ENCODE measurements at places on chromosomes 11 and 22.

GRCh38 chr11:43508511-43508918 lies 149.8 kb downstream of the TTC17 start:
- no peak for DNase-seq

DNA sequence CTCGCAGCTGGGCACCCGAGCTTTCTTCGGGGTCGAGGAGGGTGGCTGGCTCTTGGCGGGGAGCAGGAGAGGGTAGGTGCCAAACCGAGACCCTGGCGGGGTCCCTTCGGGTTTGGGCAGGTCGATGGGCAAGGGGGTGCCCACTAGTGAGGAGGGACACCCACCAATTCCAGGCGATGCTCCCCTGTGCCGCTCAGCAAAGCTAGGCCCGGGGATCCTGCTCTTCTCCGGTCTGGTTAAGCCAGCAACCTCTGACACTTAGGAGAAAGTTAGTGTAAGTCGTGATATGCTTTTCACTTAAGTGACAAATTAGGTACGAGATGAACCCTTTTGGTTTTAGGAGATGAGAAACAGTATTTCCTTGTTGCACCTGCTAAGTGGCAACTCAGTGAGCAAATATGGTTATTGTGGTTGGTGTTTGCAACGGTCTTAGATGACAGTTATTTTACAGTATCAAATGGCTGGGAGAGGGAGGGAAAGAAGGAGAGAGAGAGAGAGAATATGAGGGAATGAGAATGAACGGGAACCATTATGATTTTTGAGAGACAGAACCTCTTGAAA lies 565 bp downstream of the NUCB2 start:
- no peak for DNase-seq

GRCh38 chr22:43128928-43129424 lies 14.2 kb downstream of the MCAT start:
- DNase-seq, result no peak

- DNase-seq, result peak; percentile 67
These were observed 49.0 kb upstream of the BIRC3 start for GRCh38 chr11:102268083-102268984.

DNA sequence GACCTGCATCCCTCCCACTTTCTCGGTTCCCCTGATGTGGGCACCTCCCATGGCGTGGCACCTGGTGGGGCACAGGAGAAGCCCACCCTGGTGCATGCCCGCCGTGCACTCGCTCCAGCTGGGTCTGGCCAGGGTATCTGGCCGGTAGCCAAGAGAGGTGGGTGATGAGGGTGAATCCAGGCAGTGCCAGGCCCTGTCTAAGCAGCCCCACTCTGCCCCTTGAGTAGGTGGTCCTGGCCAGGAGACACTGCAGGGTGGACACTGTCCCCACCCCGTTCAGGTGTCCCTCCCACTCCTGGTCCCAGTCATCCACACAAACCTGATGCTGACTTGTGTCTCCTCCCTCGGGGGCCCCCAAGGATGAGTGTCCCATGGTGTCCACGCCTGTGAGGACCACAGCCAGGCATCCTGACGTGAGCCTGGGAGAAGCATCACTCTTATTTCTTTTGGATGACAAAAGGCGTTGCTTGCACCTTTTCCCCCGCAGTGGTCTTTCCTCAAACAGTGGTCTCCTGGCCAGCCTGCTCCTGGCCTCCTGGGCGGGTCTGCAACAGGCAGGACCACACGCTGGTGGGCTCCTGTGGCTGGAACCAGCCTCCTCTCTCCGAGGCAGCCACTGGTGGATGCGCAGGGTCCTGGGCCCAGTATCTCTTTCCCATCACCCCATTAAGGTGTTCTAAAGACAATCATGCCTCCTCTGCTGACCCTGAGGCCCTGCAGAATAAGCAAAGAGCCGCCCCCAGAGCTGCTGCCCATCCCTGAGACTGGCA lies 922.3 kb downstream of the BRD1 start:
- no peak for DNase-seq

GRCh38 chr22:23061471-23062280 lies 8.6 kb upstream of the GNAZ start:
- DNase-seq, result no peak

DNA sequence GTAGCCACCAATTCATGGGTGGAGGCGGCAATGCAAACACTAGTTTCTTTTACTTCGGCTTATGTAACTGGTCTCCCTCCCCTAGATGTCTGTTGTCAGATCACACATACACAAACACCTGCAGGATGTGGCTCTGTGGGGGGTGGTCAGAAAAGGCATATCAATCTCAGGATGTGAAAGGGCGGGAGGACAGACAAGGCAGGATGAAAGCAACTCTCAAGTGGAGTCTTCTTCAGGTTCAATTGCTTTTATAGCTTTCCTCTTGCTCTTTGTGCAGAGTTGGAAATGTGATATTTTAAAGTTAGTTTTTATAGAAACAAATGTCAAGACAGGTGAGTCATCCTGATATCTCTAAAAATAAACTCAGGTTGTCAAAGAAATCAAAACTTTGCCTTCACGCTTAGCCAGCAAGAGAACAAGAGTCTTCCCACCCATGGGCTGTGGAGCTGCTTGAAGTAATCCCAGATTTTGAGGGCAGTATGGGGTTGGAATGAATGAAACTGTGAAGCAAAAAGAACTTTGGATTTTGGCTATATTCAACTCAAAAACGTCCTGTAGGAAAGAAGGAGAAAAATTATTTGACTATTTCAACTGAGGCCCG lies 423.4 kb downstream of the GUCY1A2 start:
- no peak for DNase-seq

- no peak for DNase-seq
These were observed 311.4 kb downstream of the NELL1 start for GRCh38 chr11:20980736-20981135.

GRCh38 chr11:44564670-44565210 lies 723 bp upstream of the CD82 start:
- no peak for DNase-seq

GRCh38 chr22:28365371-28365770 lies 314.3 kb downstream of the TTC28 start:
- no peak for DNase-seq

- DNase-seq, result peak; percentile 47
These were observed at the start of gene TCIRG1 for GRCh38 chr11:68038718-68039525. TSS of gene TCIRG1 (plus strand) at chr11:68039025. CDS start at chr11:68041272, 2,247 bp downstream.

DNA sequence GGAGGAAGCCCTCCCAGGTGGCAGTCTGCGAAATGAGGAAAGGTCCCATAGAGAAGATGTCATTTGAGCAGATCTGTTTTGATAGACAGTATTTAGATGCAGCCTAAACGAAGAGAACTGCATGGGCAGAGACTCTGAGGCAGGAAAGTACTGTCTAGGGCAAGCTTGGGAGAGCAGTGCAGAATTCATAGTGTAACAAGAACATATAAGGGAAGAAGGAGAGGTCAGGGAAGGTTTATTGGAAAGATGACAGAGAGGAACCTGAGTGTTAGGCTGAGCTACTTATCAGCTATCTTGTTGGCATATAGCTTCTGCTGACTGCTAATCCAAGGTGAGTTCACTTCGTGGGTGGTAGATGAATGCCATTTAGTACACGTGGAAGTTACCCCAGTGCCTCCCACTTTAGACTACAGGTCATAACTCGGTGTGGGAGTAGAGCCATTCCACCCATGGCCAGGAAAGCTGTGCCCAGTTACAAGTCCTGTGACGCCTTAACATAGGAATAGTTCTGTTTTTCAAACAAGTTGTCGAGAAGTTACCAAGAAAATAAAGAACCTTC lies 99.5 kb downstream of the DBX1 start:
- no peak for DNase-seq

GRCh38 chr22:24053481-24054226 lies 42.5 kb downstream of the CABIN1 start:
- no peak for DNase-seq

- DNase-seq, result no peak
These were observed 59.6 kb downstream of the FAR1 start for GRCh38 chr11:13728076-13728475.

GRCh38 chr11:65169164-65169641 lies 830 bp upstream of the SPDYC start:
- DNase-seq, result no peak

- no peak for DNase-seq
These were observed 12.4 kb downstream of the PIWIL3 start for GRCh38 chr22:24761888-24762675.

DNA sequence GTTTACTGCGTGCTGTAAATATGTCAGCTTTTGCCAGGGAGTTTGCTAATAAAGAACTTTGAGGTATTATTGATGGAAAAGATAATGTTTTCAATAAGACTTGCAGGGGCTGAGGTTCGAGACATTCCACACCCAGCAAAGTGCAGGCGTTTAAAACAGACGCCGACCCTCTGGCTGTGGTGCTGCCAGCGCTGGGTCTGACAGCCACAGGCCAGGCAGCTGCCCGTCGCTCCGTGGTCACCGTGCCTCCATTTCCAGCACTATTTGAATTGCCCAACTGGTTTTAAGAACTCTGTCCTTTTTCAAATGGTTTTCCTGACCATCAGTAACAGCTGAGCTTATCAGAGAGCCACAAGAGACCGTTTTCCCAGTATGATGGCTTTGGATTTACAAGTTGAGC lies 28.1 kb upstream of the ALX4 start:
- no peak for DNase-seq

GRCh38 chr22:25696763-25697162 lies 45.2 kb upstream of the MYO18B start:
- DNase-seq, result no peak

- DNase-seq, result no peak
These were observed 7.4 kb upstream of the PMM1 start for GRCh38 chr22:41596776-41597634.

DNA sequence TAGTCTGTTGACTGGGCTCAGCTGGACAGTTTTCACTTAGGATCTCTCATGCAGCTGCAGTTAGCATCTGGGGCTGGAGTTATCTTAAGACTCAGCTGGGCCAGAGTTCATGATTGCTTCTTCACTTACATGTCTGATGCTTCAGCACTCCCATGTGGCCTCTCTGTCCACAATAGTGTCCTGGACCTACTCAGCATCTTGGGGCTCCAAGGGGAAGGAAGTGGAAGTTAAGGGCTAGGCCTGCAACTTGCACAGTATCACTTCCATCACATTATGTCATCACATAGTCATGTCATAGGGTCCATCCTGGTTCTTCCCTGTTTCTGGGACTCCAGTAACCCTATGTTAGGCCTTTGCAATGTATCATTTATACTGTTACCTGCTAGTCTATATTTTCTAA lies 115.9 kb downstream of the C11orf65 start:
- no peak for DNase-seq

DNA sequence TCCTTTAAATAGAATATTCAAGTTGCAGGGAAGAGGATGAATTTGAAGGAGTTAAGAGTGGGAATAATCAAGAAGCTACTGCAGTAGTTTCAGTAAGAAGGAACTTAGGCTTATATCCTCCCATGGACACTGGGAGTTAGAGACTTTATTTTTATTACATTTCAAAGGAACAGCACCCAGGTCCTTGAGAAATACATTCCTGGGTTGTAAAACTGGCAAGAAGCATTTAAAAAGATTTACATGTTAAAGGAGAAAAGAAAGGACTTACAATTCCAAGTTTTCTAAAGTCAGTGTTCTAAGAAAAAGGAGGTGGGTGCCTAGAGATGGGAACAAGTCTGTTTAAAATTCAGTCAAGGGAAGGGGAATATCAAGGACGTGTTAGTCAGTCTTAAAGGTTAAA lies 306.9 kb downstream of the JRKL start:
- DNase-seq, result no peak

DNA sequence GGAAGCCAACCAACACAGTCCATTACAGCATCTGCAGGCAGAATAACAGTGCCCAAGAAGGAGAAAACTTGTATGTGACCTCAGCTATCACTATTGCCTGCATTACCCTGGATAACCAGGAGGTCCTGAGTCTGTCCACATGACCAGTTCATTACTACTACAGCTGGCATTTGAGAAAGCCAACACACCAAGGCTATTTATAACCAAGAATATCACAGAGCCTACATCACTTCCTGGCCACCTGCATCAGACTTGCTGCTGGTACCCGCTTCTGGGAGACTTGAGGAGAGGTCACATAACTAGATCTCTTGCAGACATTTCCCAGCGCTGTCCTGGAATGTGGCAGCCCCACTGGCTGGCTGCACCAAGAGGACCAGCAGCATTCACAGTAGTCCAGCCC lies 11.1 kb upstream of the OR56B4 start:
- no peak for DNase-seq

DNA sequence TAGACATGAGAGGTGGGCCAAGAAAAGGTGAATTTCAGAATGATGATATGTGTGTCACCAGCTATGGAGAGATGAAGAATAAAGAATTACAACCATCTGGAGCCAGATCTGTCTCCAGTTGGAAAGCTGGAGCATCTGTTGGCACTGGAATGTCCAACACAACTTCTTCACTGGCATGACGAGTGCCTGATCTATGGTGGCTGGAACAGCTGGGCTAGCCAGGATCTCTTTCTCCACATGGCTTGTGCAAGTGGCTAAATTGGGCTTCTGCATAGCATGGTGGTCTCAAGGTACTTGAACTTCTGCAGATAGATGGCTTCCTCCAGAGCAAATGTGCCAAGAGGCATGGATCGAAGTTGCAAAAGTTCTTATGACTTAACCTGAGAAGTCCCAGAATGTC lies 256.1 kb upstream of the NCAM1 start:
- DNase-seq, result no peak

DNA sequence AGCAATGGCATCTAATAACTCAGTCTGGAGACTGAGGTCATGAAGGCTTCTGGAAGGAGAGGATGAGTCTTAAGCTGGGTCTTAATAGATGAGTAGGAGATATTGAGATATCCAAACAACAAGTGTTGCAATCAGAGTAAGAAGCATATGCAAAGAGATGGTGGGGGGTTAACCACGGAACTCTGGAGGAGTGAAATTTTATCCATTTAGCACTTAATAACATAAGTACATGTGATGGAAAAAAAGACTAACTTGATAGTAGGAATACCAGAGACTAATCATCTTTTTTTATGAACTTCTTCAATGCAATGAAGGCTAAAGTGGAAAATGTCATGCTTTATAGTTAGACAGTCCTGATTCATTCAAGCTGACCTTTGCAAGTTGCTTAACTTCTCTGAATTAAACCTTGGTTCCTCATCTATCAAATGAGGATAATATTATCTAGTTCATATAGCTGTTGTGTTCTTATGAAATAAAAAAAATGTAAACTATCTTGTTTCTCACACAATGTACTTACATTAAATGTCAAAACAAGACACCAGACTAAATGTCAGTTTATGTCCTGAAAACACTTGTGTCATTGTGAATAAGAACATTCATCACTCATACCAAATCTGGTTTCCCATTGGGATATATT lies 403.1 kb upstream of the CCDC90B start:
- no peak for DNase-seq

DNA sequence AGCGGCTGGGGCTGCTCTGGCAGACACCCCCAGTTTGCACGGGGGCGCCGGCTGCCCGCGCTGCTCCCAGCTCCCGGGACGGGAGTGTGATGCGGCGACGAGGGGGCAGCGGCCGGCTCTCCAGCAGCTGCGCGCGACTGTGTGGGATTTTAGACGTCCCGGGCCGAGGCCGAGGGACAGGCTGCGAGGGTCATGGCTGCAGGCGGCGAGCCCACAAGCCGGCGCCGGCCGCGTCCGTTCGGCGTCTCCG lies 159 bp downstream of the FZD4 start:
- no peak for DNase-seq

- no peak for DNase-seq
These were observed 158.9 kb downstream of the MYO18B start for GRCh38 chr22:25900880-25901279.
